M059J (cell line): ENCODE measurements at places on chromosomes 12 and 14.
A peak's percentile ranks its signal among the peaks of the same experiment; 100 is the strongest.

DNA sequence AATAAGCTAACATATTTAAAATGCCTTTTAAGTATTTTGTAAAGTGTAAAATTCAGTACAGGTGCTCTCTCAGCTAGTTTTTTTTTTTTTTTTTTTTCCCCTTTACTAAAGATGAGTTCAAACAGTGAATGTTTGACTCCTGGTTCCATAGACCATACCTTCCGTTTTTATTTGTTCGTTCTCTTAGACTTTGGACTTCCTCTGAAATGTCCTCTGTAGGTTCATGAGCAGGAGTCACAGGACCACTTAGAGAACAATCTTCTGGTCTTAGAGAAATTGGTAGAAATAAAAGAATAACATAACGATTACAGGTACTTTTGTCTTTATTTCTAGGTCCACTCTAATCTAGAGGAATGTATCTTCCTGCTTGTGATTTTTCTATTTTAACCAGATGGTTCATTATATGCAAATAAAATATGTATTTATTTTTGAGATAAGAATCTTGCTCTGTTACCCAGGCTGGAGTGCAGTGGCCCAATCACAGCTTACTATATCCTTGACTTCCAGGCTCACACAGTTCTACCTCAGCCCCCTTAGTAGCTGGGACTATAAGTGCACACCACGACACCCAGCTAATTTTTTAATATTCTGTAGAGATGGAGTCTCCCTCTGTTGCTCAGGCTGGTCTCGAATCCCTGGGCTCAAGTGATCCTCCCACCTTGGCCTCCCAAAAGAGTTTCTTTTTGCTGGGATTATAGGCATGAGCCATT, 25.8 kb downstream of the STYX start:
- no peak for DNase-seq

DNA sequence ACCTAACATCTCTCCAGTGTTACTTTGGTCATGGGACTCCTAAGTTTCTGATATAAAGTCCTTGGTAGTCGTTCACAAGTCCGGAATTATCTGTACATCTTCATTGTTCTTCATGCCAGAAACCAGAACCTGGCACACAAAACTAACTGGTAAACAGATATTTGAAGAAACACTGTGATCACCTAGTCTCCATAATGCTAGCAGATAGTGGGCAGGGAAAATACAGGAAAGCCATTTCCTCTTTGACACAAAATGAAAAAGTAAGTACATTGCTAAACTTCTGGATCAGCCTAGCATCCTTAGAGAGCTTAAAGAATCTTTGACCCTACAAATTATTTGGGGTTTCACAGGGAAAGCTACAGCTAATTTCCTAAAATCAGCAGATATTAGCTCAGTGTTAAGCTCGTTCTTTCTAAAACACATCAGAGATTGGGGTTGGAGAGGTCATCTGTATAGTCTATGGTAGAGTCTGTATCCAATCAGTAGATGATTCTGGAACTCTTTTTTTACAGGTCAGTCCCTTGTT, 4.8 kb downstream of the DDIT3 start:
- DNase-seq, result no peak

DNA sequence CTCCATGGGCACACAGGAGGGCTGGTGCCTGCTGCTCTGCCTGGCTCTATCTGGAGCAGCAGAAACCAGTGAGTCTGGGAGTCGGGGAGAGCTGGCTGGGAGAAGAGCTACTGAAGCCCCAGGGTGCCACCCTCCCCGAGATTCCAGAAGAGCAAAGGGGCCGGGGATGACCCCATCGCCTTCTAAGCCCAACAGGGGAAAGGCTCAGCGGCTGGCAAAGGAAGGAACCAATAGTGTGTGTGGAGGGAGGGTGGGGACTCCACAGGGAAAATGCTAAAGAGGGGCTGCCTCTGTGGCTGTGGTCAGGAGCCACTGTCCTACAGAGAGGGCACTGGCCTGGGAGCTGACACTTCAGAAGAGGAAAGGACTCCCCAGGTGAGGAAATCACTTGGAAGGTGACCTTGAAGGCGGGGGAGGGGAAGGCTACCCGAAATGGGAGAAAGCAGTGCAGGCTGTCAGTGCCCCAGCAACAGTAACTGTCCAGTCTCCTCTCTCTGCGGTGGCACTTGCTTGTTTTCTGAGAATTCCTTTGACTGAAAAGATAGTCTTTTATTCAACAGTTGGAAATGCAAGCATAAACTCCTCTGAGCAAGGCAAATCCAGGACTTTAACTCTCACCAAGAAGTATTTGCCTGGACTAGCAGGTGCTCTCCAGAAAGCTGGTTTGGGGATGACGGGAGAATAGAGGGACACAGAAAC, 552 bp downstream of the TAPBPL start:
- DNase-seq, result no peak

- no peak for DNase-seq
These were observed 91.3 kb downstream of the DUSP6 start for GRCh38 chr12:89260841-89261637.

- DNase-seq, result no peak
These were observed 773 bp downstream of the A2M start for GRCh38 chr12:9114946-9115345.

- no peak for DNase-seq
These were observed 1.2 kb downstream of the KRT72 start for GRCh38 chr12:52600071-52600470.

- DNase-seq, result peak; percentile 6
These were observed 2.6 kb downstream of the GNB3 start for GRCh38 chr12:6843118-6843902.

GRCh38 chr14:26959972-26960660, 362.3 kb upstream of the NOVA1 start:
- DNase-seq, result no peak
